ENCODE measurements at places on chromosomes 13 and 19.

GRCh38 chr13:100659578-100659977, 15.0 kb downstream of the TMTC4 start:
- DNase-seq, result no peak

- DNase-seq, result peak; percentile 77
Observed at GRCh38 chr13:45162821-45163220, 38.0 kb downstream of the KCTD4 start.

DNA sequence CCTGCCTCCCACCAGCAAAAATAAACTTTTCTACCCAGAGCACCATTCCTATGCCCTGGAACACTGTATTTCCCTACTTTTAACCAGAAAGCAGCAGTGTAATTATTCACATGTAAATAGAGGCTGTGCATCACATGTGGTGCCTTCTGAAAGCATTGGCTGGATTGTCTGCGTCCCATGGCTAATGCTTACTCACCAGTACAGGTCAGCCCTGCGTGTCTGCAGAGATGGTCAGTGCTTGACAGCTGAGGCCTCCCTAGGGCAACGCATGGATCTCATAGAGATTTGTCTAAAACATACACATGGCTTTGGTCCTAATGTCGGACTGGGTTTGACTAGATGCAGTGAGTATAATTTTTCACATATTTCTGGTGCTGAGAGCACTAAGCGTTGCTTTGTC, 64.2 kb downstream of the DPY19L3 start:
- no peak for DNase-seq

- DNase-seq, result no peak
Observed at GRCh38 chr13:20891768-20892167, 10.8 kb downstream of the XPO4 start.

DNA sequence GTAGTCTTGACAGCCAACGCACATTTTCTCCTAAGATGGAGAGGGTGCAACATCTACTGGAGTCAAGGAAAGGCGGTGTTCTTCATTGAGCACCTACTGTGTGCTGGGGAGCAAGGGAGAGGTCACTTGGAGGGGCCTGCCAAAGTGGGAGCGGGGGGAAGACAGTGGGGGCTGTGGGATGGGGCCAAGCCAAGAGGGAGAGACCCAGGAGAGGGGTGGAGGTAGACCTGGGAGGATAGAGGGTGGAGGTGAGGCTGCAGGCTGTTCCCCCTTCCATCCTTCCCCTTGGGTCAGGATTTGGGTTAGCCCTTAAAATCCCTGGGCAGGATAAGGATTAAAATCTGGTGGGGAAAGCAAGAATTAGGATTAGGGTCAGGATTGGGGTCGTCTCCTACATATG, 1.7 kb upstream of the PLPP2 start:
- DNase-seq, result no peak

DNA sequence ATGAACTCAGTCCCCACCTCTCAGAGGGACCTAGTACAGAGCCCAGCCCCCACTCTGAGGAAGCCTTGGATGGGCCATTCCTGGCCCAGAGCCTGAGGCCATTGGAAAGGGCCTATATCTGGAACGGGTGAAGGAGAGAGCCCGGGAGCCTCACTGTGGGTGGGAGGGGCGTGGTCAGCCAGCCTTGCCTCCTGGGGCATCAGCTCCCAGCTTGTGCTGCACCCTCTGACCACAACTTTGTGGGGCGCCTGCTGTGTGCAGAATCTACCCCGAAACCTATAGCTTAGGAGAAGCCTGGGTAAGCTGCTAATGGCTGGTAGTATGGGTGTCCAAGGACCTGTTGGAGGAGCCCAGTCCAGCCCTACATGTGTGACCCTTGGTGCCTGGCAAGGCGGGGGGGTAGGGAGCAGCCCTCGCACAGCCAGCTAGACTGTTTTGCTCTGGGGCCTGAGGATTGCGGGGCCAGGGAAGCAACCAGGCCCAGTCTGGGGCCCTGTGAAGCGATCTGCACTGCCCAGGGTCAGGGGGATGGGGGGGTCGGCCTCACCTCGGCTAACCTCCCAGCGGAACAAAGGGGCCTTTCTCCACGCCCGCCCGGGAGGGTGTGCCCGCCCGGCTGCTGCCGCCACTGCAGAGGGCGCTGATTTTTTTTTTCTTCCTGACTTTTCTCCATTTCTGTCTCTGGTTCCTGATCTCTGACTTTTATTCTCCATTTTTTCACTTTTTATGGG, 42.3 kb downstream of the LYL1 start:
- DNase-seq, result no peak

DNA sequence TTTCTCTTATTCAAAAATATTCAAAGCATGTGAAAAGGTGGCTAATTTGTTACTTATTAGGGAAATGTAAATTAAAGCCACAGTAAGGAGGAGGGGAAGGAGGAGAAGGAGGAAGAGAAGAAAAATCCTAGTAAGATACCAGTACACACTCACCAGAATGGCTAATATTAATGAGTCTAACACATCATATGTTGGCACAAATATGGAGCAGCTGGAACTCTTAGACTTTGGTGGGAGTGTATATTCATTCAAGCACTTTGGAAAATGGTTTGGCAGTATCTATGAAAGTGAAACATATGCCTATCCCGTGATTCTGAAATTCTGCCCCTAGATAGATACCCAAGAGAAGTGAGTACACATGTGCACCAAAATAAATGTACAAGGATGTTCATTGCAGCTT, 38.1 kb upstream of the RGCC start:
- DNase-seq, result no peak

DNA sequence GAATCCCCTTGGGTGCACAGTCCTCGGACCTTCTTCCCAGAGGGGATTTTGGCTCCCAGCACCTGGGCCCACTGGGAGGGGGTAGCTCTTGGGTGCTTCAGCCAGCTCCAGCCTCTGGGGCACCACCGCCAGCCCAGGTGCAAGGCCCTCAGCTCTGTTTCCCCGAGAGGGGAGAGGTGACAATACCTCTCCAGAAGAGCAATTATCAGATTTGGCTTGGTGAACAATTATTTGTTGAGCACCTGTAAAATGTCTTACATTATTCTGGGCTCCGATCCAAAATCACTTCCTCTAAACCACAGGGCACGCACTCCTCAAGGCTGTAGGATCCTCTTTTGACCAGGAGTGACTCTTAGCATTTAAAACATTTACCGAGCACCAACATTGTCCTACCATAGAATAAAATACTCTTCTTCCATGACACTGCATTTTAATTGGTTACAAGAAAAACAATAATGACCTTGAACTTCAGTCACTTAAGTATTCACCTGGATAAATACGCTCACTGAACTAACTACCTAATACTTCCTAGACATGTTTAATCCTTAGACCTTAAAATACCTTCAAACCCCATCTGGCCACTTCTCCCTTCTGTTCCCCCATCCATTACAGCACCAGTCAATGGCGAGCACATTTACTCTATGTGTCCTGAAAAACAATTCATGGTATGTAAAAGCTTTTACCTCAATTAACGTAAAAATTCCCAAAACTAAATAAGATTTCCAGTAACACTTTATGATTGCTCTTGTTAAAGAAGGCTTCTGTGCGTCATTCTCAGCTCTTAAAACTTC, 54.8 kb downstream of the ABCC4 start:
- DNase-seq, result no peak

DNA sequence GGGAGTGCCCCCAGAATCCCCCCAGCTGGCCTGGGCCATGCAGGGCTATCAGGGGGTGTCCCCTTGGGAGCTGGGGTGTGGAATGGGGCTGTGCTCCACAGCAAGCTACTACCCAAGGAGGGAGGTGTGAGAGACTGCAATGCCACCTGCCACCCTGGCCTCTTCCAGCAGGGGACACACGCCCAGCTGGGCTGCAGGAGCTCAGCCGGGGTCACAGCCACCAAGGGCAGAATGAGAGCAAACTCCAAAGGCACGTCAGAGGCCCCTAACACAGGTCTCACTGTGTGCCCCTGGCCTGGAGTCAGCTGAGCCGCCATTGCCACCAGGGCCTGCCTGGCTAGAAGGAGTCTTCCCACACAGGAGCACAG, 55.5 kb downstream of the MLLT1 start:
- no peak for DNase-seq

GRCh38 chr13:102212729-102213128, 189.1 kb downstream of the FGF14 start:
- DNase-seq, result no peak

GRCh38 chr19:38120471-38121025, 103.5 kb downstream of the DPF1 start:
- DNase-seq, result no peak

- peak; percentile 92 for DNase-seq
Observed at GRCh38 chr13:48749699-48750473, 96.2 kb downstream of the CYSLTR2 start.

- no peak for DNase-seq
Observed at GRCh38 chr13:83980331-83980730, 98.1 kb upstream of the SLITRK1 start.

DNA sequence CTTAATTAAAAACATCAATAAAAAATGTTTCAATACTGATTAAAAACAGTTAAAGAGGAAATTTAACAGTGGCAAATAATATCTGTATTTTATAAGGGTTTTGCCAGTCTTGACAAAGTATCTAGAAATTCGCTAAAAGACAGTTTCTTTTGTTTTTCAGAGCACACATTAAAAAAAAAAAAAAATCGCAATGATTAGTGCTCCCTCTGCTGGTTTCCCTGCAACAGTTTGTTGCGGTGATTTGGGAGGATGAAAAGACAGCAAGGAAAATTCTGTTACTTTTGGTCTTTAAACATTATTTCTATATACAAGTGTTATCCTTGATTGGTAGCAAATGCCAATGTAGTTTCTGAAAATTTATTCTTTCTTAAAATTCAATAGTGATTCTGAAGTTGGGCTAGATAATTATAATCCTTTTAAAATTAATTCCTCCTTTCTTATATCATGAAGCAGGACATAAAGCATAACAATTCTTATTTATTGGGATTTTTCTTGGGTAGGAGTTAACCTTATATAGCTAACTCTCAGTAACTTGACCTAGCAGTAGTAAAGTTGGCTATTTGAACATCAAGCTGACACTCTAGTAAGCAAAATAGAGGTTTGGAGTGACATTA, 23.1 kb upstream of the SPRY2 start:
- no peak for DNase-seq

GRCh38 chr13:43431841-43432240, 354.9 kb downstream of the ENOX1 start:
- DNase-seq, result no peak

DNA sequence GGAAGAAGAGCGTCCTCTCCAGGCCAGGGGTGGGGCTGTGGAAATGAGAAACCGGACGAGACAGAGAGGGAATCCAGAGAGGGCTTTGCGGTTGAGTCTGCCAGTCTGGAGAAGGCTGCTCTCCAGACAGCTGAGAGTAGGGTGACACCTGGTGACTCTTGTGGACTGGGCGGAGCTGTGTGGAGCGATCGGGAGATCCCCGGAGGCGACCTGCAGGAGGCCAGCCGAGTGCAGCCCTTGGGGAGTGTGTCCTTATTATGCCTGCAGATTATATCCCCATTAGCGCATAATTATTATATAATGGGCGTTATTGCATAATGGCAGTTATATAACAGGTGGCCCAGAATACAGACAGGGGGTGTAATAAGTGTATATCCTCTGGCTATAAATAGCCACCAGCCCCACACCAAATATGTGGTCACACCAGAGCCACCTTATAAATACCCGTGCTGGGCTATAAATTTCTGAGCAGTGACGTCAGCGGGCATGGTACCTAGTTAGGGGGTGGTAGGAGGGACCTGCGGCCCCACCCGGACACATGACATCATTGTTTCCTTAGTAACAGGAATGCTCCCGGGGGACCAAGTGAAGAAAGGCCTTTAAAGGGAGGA, 41.2 kb downstream of the NFIX start:
- DNase-seq, result no peak

GRCh38 chr13:98312606-98313005, 135.5 kb upstream of the RNF113B start:
- DNase-seq, result no peak

DNA sequence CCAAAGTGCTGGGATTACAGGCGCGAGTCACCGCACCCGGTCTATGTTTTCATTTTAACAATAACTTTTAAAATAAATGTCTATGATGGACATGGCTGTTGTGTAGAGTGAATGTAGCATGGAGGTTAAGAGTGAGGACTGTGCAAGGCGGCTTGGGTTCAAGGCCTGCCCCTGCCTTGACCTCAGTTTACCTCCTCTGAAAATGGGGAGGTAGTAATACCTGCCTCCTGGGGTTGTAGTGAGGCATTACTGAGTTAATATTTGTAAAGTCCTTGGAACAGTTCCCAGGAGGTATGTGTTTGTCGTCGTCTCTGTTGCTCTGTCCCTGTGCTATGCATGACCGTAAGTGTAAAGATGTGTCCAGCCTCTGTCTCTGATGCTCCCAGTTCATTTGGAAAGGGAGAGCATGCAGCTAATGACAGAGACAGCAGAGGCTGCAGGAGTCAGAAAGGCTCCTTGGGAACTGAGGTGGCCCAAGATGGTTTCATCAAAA, 9.4 kb downstream of the GARRE1 start:
- DNase-seq, result no peak

DNA sequence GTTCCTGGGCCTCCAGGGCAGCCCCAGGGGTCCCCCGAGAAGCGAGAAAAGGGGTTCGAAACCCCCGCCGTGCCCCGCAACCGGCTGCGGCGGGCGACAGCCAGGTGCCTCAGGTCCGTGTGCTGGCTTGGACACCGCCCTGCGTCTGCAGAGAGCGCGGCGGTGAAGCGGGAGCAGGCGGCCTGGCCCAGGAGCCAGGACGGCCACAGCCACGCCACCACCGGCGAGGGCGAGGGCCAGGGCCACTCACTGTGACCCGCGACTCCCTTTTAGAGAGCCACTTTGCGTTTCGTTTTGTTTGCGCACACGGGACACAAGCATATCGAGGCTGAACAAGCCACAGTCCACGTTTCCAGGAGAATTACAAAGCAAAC, 110.4 kb downstream of the CRYL1 start:
- DNase-seq, result no peak

- DNase-seq, result no peak
Observed at GRCh38 chr13:30900436-30900835, 5.6 kb upstream of the MEDAG start.

Measured in GM04504 (cell line).